ENCODE measurements at places on chromosomes 3 and 15.

DNA sequence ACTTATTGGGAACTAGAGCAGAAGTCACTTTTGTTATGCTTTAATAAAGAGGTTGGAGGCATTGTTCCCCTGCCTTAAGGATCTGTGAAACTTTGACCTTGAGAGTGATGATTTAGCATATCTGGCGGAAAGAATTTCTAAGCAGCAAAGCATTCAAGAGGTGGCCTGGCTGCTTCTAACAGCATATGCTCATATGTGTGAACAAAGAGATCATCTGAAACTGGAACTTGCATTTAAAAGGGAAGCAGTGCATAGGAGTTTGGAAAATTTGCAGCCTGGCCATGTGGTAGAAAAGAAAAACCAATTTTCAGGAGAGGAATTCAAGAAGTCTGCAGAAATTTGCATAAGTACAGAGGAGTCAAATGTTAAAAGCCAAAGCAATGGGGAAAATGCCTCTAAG lies 56.4 kb upstream of the GOLIM4 start:
- DNase-seq = peak; percentile 22

DNA sequence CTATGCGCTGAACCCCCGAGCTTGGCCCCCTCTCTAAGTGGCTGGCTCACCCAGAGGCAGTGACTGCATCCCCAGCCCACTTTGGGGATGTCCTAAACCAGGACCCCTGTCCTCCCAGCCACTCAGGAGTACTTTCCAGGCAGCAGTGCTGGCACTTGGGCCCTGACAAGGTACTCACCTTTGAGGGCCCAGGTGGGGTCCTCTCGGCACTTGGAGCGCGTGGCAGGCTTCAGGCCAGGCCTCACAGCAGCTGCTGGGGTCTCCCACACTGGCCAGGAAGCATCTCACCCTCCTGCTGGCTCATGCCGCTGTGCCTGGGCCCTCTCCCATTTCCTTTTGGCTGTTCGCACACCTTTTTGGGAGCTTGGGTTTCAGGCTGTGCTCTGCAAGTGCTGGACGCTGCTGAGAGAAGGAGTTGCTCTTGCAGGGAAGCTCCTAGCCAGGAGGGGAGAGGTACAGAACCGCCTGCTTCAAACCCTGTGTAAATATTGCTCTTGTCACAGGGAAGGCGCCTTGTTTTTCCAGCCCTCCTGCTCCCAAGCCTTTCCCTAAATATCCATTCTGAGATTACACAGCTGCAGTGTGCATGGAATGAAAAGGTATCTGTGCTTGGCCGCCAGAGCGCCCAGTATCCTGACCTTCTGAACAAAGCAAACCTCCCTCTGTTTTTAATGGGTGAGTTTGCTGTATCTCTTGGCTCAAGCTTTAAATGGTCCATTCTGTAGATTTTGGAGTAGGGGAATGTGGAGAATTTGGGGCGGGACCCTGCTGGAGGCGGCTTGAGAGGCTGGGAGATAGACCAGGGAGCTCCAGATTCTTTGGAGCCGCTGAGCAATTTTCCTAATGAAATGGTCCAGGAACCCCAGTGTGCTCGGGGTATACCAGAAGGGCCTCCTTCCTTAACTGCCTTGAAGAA lies 45.6 kb downstream of the DNASE1L3 start:
- DNase-seq = no peak

DNA sequence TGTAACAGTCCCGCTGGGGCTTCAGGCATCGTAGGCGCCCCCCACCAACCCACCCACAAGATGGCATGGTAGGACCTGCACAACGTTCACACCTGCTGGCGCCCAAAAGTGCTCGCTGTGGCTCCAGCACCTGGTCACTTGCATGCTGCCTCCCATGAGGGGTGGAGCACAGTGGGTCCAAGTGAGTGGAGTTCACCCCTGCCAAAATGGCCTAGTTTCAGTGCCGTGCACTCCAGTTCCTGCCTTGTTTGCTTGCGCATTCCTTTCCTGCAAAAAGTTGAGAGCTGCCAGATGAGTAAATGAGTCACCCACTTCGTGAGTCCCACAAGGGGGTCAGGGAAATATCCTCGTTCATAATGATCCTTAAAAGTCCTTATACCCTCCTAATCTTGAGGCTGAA lies 788.7 kb upstream of the DPPA4 start:
- DNase-seq = no peak

GRCh38 chr3:169998668-169999131 lies 32.1 kb downstream of the SEC62 start:
- DNase-seq = peak; percentile 55

GRCh38 chr15:77622934-77623754 lies 9.6 kb downstream of the LINGO1 start:
- no peak for DNase-seq

Data from MV-4-11 (cell line).